ENCODE measurements at places on chromosomes 7 and 10. TPM values are rescaled to one million over a fixed set of nuclear protein-coding genes. Genes with fewer than 3 reads are reported as not detected.

ANKRD1 gene
- total RNA-seq: 1,007 TPM

TUBAL3 gene
- 0.57 TPM for total RNA-seq

SSBP1 gene
- total RNA-seq: 192 TPM

ZNF239 gene
- 0.66 TPM for total RNA-seq

PIP gene
- total RNA-seq: not detected

DLG5 gene
- 13.4 TPM for total RNA-seq

GNAT3 gene
- total RNA-seq: not detected

MRC1 gene
- 16.2 TPM for total RNA-seq

ATRNL1 gene
- not detected for total RNA-seq

CPEB3 gene
- 2.0 TPM for total RNA-seq

SEPTIN14 gene
- not detected for total RNA-seq

RRP12 gene
- total RNA-seq: 27.1 TPM

PON1 gene
- total RNA-seq: not detected
